NCI-H460 (cell line): ENCODE measurements at places on chromosomes 16 and 17. TPM values are rescaled to one million over a fixed set of nuclear protein-coding genes. Genes with fewer than 3 reads are reported as not detected.

- DNase-seq = no peak
Observed at GRCh38 chr16:73053364-73054124, 5.6 kb upstream of the ZFHX3 start.

GRCh38 chr17:80180192-80180591 lies 10.4 kb downstream of the CARD14 start:
- DNase-seq = no peak

The RAMP2 gene
- total RNA-seq = 0.63 and 0.74 TPM in 2 replicates

DNA sequence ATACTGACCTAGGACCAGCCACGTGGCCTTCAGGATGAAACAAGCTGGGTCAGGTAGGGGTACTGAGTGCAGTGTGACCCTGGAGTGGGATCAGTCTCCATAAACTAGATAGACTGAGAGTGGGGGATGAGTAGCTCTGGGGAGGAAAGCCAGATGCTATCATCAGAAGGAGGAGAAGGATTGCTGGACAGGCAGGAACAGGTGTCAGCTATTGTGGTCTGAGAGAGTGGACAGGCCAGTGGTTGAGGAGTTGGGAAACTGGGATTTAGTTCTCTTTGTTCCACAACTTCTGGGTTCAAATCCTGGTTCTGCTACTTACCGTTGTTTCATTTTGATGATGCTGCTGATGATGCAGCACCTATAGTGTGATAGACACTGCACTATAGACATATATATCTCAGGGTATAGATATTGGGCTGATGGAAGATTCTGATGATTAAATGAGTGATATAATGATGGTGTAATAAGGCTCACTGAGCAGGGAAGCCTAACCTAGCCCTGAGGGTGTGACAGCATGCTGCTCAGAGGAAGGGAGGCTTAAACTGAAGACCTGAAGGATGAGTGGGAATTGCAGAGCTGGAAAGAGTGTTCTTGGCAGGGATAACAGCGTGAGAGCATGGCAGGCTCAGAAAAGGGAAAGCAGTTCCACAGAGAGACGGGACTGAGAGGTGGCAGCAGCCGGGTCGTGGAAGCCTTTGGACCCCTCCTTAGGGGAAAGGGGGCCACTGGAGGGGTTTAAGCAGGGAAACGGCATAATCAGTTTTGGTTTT lies 66.0 kb downstream of the SNX20 start:
- no peak for DNase-seq
